ENCODE measurements at places on chromosomes 1 and 21.

DNA sequence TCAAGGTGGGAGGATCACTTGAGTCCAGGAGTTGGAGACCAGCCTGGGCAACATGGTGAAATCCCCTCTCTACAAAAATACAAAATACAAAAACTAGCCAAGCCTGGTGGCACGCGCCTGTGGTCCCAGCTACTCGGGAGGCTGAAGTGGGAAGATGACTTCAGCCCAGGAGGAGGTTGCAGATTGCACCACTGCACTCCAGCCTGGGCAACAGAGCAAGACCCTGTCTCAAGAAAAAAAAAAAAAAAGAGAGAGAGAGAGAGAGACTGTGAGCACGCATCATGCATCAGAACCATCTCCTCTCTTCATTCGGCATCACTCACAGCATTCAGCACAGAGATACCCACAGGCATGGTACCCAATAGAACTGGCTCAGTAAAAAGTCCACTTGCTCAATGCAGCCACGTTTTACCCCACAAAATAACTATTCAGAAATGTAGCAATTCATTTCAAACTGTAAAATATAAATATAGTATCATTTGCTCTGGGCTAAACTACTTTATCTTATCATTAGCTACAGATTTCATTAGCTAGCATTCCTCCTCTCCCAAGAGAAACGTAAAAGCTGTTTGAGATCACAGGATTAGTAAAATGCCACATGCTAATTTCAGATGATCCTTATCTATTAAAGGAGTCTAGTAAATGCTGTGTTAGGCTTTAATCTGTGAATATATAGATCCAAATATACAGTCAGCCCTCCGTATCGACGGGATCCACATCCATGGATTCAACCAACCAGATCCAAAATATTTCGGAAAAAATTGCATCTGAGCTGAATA lies 11.7 kb downstream of the LBR start:
- DNase-seq, result no peak

- no peak for DNase-seq
These were observed 63.8 kb downstream of the FBXO2 start for GRCh38 chr1:11590395-11590794.

DNA sequence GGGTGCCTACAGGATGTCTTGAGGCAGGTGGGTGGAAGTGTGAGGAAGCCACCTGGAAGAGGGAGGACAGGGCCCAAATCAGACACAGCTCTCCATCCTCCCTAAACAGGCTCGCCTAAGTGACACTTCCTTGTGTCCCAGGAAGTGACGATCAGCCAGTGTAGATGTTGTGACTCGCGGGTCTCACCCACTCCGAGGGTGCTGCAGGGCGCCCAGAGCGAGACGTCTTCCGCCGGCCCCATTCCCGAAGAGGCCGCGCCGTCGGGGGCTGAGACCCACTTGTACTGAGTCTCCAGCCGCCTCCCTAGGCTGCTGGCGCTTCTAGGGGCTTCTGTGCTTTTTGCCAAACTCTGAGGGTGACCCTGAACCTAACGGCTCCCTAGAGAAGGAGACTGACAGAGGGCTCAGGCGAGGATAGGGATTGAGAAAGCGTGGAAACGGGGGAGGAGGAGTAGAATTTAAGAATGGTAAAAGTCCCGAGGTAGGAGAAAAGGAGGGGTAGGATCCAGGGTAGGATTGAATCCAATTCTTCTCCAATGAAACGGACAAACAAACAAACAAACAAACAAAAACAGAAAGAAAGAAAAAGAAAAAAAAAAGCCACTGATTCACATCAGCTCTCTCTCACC lies 543 bp upstream of the MARK1 start:
- DNase-seq, result no peak

- peak; percentile 57 for DNase-seq
These were observed 6.1 kb downstream of the CTNNBIP1 start for GRCh38 chr1:9903801-9904527.

DNA sequence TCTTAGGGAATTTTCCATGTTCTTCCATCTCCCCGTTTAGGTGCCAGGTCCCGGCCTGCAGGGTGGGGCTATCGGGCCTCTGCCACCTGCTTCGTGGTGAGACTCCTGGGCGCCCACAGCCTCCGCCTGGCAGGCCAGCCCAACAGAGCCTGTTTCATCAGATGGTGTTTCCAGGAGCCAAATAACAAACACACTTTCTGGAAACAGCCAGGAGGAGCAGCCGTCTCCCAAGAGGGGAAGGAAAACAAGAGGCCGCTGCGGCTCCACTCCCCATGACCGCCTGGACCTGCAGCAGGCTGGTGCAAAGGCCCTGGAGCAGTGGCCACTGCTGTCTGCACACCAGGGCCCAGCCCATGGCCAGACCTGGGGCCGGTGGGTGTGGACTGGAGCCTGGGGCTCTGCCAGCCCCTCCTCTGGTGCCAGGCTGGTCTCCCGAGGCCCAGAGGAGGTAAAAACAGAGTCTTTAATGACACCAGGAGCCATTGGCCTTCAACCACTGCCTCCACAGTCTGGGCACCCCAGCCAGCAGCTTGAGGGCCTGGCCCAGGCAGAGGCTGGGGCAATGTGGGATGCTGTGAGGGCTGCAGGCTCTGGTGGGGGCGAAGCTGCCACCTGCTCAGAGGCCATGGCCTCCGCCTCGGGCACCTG lies 55.0 kb downstream of the SLX9 start:
- DNase-seq, result no peak

GRCh38 chr1:2414297-2414958 lies 2.1 kb upstream of the PEX10 start:
- peak; percentile 75 for DNase-seq

- peak; percentile 45 for DNase-seq
These were observed 1.7 kb upstream of the ADAMTS4 start for GRCh38 chr1:161200421-161200991.

GRCh38 chr1:215987092-215987875 lies 420.2 kb downstream of the KCTD3 start:
- DNase-seq, result no peak

DNA sequence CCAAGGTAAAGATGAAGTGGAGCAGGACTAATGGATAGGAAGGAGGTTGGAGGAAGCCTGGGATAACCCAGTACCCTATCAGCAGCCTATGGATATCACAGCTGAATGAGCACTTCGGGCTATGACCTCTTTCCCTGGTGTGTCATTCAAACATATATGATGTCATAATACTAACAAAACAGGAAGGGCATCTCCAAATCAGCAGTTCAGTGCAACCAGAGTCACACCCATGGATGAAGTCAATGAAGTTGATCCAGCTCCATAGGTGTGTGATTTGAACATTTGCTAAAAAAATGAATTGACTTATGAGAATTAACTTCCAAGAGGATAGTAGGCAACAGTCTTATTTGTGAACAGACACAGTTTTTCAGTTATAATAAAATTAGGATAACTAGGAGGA lies 1.7 kb upstream of the C1orf116 start:
- DNase-seq, result no peak

- DNase-seq, result no peak
These were observed 11.9 kb downstream of the RPS6KA1 start for GRCh38 chr1:26541431-26541815.

DNA sequence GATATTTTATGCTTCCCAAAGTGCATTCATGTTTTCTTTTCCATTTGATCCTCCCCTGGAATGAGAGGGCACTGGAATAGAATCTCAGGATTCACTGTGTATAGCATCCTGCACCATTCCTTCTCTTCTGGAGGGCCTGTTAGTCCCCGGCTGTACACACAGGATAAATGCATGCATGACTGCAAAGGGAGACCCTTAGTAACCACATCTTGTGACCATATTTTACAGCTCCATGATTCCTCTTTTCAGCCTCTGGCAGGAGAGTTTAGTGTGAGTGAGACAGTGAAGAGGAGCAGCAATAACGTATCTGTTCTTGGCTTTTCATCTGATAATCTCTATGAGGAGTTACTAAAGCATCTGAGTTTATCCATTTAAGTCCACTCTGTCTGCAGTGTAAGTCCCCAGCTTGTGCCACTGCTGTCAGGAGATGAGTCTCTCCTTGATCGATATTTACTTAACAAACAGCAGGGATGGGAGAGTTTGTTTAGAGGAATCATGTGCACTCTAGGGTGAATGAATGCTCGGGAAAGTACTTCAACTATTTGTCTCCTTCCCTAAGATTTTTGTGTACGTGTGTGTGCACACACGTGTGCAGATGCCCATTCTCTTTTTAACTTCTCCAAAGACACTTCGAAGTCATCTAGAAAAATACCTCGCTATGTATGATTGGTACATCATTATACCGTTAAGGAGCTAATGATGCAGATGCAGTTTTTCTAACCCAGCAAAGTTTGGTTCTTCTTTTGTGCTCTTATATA lies 41.1 kb downstream of the PROX1 start:
- DNase-seq, result no peak

GRCh38 chr1:222886878-222887351 lies 72.1 kb downstream of the DISP1 start:
- no peak for DNase-seq

GRCh38 chr1:160863061-160863773 lies 530 bp upstream of the CD244 start:
- DNase-seq, result no peak

GRCh38 chr21:42685036-42685435 lies 31.6 kb downstream of the PDE9A start:
- no peak for DNase-seq

DNA sequence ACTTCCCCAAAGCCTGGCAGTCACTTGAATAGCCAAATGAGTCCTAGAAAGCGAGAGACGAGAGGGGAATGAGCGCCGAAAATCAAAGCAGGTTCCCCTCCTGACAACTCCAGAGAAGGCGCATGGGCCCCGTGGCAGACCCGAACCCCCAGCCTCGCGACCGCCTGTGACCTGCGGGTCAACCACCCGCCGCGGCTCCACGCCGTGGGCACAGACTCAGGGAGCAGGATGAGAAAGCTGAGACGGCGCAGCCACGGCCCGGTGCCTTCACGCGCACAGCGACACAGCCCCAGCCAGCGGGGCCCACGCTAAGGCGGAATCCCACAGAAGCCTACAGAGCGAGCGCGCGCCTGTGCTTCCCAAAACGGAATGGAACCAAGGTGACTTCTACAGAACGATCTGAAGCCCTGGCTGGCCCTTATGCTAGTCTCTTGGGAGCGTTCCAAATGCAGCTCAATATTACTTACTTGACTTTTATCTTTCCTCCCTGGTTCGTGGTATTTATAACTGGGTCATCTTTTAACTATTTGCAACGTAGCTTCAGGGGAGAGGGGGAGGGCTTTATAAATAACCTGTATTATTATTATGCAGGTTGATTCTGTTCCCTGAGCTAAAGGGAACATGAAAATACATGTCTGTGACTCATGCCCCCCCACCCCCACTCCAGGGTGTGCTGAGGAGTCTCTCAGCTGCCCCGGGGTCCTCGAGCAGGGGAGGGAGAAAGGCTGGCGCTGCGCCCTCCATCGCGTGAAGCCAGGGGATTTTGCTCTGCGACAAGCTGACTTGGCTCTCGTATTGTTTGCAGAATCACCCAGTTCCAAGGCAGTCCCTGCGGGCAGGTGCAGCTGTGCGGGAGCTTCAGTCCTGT lies 1.7 kb downstream of the TSPEAR start:
- DNase-seq, result no peak

DNA sequence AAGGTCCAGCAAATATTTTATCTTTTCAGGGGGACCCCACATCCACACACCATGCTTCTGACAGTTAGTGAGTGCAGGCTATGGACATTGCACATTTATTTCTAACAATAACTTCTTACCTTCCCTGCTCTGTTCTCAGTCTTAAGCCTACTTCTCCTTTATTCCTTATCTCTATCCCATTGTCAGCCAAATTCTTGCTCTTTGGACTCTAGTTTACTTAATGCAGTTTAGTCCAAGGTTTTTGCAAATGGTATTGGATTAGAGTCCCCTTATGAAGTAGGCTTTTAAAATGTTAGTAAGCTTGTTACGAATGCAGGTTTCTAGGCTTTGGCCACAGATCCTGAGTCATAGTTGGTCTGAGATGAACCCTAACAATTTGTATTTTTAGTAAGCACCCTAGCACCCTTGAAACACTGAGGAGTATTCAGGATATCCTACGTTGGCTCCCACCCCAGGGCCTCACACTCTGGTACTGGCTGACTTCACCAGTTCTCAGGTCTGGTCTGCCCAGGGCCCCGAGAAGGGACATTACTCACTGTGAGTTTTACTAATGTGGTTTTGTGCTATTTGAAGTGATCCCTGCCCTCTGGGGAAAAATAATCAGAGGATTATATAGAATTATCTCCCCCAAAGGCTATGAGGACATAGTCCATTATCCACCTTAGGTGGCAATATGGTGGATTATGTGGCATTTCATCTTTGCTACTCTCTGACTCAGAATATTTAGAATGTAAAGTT lies 239.5 kb downstream of the TGFB2 start:
- DNase-seq, result no peak

- DNase-seq, result no peak
These were observed 48.7 kb upstream of the PCP4 start for GRCh38 chr21:39818557-39818956.

GRCh38 chr1:119656410-119656955 lies 8.4 kb upstream of the ZNF697 start:
- no peak for DNase-seq

- no peak for DNase-seq
These were observed 697 bp upstream of the C21orf91 start for GRCh38 chr21:17819877-17820229.

GRCh38 chr1:5416518-5416917 lies 575.7 kb downstream of the NPHP4 start:
- DNase-seq, result no peak

DNA sequence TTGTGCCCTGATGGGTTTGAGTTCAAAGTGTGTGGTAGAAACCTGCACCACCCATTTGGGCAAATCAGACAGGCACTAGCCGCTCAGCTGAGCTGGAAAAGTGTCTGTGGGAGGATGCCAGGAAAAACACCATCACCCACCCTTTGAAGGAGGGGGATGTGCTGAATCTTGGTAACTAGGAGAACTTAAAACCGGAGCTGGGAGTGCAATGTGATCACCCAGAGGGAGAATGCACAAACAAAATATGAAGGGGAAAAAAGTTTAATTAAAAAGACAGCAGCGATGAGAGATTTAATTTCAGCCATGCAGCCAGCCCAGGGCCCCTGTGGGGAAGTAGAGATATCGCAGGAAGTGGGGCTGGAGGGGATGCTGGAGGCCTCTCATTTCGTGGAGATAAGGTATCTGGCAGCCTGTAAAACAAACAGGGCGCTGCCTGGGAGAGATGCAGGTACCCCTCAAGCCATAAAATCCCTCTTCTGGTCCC lies 86.8 kb upstream of the BCAR3 start:
- DNase-seq, result no peak

DNA sequence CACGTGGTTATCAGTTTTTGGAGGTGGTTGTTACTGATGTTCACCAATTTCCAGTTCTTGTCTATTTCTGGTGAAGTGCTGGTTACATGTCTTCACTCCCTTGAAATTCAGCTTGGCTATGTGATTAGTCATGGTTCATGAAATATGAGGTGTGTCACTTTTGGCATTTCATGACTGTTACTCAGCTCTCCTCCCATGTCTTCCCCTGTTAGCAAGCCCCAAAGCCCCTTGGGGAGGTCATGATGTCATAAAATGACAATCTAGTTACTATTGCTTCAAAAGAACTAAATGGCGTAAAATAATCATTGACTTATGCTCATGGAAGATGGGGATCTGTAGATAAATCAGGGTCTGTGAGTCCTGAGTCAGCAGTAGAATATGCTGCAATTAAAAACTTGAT lies 425.1 kb downstream of the SETD4 start:
- DNase-seq, result no peak

- DNase-seq, result no peak
These were observed 212.1 kb upstream of the PLD5 start for GRCh38 chr1:242736611-242737010.

- no peak for DNase-seq
These were observed 1.4 kb downstream of the TTC39A start for GRCh38 chr1:51328926-51329325.

Measured in T-helper 1 cell (primary cell).